Neural crest cell (in vitro differentiated cells): ENCODE measurements at places on chromosomes 1 and 21.

- peaks cover 6% of the 10 kb centered on the region for H3K36me3 ChIP-seq
- H3K27me3 ChIP-seq = no peaks in the 10 kb centered on the region
- no peak overlapping the region for H3K4me3 ChIP-seq
- H3K4me1 ChIP-seq = peaks cover 1% of the 10 kb centered on the region
Measured at GRCh38 chr1:160239582-160240299, 22.6 kb downstream of the DCAF8 start.

GRCh38 chr1:238468068-238468467 lies 577.3 kb upstream of the ZP4 start:
- DNase-seq = no peak
- H3K27ac ChIP-seq = no peak overlapping the region
- no peaks in the 10 kb centered on the region for H3K27me3 ChIP-seq
- H3K36me3 ChIP-seq = peaks cover 8% of the 10 kb centered on the region
- no peak overlapping the region for H3K4me3 ChIP-seq
- peaks cover 19% of the 10 kb centered on the region for H3K4me1 ChIP-seq

GRCh38 chr1:110859062-110859461 lies 13.9 kb upstream of the CD53 start:
- no peaks in the 10 kb centered on the region for H3K36me3 ChIP-seq
- peaks cover 38% of the 10 kb centered on the region for H3K27me3 ChIP-seq
- DNase-seq = no peak
- no peak overlapping the region for H3K4me3 ChIP-seq

GRCh38 chr21:32330784-32331311 lies 32.2 kb downstream of the MRAP start:
- H3K27me3 ChIP-seq = peaks cover 10% of the 10 kb centered on the region
- peak; percentile 23 for DNase-seq

DNA sequence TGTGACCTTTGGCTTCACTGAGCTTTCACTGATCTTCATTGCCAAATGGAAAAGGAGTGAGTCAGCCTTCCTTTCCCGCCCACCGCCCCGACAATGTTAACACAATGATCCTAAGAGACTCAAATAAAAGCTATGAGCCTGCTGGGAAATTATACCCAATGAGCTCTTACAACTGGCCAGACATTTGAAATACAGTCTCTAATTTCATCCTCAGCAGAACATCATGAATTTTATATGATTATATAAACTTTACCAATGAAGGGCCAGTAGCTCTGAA lies 252.5 kb downstream of the SIPA1L2 start:
- no peaks in the 10 kb centered on the region for H3K36me3 ChIP-seq
- H3K4me3 ChIP-seq = no peak overlapping the region
- no peak for DNase-seq
- H3K4me1 ChIP-seq = peaks cover 22% of the 10 kb centered on the region

GRCh38 chr1:145823565-145824498 lies at the start of the genes POLR3C and RNF115:
Gene POLR3C, plus strand, starts transcription at chr1:145824200. Its CDS starts 1,577 bp downstream, at chr1:145825777.
Gene RNF115, minus strand, starts transcription at chr1:145824095. Its CDS starts 222 bp downstream, at chr1:145823873.
- no peaks in the 10 kb centered on the region for H3K27me3 ChIP-seq
- peaks cover 21% of the 10 kb centered on the region for H3K4me1 ChIP-seq
- H3K27ac ChIP-seq = peak within 1 kb of the TSS; percentile 100
- DNase-seq = peak; percentile 79

DNA sequence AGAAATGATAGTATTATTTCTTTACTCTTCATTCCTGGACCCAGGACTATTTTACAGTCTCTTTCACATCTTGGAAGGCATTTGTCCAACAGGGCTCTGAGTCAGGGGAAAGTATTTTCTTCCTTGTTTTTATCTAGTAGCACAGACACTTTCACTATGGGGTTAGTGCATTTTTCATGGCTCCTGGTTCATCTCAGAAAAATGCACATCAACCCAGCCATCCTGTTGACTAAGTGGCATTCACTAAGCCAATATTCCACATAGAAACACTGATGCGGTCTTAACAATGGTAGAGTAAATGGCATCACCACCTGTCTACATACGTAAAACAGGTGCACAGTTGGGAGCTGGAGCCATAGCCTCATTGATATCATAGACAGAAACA lies 87.4 kb upstream of the C1orf21 start:
- peaks cover 7% of the 10 kb centered on the region for H3K36me3 ChIP-seq
- H3K27ac ChIP-seq = no peak overlapping the region
- H3K27me3 ChIP-seq = no peaks in the 10 kb centered on the region
- H3K4me3 ChIP-seq = no peak overlapping the region

GRCh38 chr1:241336335-241336734 lies 20.7 kb downstream of the RGS7 start:
- peaks cover 24% of the 10 kb centered on the region for H3K27me3 ChIP-seq
- H3K4me1 ChIP-seq = no peaks in the 10 kb centered on the region
- no peak overlapping the region for H3K27ac ChIP-seq

GRCh38 chr1:155900161-155900560 lies 11.0 kb downstream of the RIT1 start:
- peaks cover 12% of the 10 kb centered on the region for H3K36me3 ChIP-seq
- no peaks in the 10 kb centered on the region for H3K27me3 ChIP-seq
- no peaks in the 10 kb centered on the region for H3K4me1 ChIP-seq
- no peak overlapping the region for H3K27ac ChIP-seq
- no peak overlapping the region for H3K4me3 ChIP-seq

DNA sequence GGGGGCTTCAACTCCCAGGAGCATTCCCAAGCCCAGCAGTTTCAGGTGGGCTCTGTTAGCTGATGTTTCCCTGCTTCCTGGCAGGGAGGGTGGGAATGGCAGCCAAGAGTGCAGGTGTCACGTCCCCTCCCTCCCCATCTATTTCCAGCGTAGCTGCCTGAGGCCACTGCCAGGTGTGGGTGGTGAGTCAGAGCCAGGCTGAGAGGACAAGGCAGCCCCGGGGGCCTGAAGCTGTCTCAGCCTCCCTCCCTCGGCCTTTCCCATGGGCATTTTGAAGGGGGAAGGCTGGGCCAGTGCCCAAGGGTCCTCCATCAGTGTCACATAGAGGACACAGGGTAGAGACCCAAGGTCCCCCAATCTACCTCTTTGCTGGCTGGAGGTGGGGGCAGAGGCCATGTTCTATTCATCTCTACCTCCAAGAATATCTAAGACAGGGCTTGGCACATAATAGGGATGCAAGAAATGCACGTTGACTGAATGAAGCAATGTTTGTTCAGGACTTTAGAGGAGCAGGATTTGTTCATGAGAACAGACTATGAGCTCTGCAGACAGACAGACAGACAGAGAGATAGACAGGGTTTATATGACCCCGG lies 34.4 kb upstream of the ID3 start:
- no peaks in the 10 kb centered on the region for H3K36me3 ChIP-seq
- no peak overlapping the region for H3K27ac ChIP-seq
- H3K4me1 ChIP-seq = peaks cover 64% of the 10 kb centered on the region
- H3K27me3 ChIP-seq = no peaks in the 10 kb centered on the region
- H3K4me3 ChIP-seq = no peak overlapping the region

- peaks cover 22% of the 10 kb centered on the region for H3K36me3 ChIP-seq
- peak overlapping the region; percentile 75 for H3K27ac ChIP-seq
- H3K27me3 ChIP-seq = no peaks in the 10 kb centered on the region
- DNase-seq = no peak
- H3K4me3 ChIP-seq = peak overlapping the region; percentile 22
Measured at GRCh38 chr1:93661829-93662474, 19.7 kb downstream of the BCAR3 start.

- H3K4me3 ChIP-seq = no peak overlapping the region
- no peak for DNase-seq
- no peaks in the 10 kb centered on the region for H3K27me3 ChIP-seq
- no peaks in the 10 kb centered on the region for H3K4me1 ChIP-seq
Measured at GRCh38 chr1:197973206-197973605, 56.0 kb downstream of the LHX9 start.

- H3K27ac ChIP-seq = no peak overlapping the region
- peaks cover 3% of the 10 kb centered on the region for H3K36me3 ChIP-seq
- no peak for DNase-seq
- no peak overlapping the region for H3K4me3 ChIP-seq
- H3K27me3 ChIP-seq = no peaks in the 10 kb centered on the region
Measured at GRCh38 chr1:100229681-100230443, 19.8 kb downstream of the DBT start.

DNA sequence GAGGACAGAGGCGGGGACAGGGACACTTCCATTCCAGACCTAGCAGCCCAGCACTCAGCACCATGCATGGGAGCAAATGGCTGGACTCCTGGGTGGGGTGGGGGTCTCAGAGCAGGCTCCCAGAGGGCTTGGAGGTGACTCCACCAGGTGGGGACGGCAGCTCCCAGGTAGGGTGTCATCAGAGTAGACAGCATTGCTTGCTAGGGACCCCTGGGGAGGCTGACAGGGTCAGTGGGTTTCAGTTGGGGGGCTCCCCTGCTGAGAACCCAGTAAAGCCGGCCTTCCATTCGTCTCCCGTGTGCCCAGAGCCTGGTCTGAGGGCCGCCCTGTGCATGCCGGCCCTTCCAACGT lies 4.8 kb upstream of the GJC2 start:
- no peak overlapping the region for H3K27ac ChIP-seq
- H3K4me3 ChIP-seq = no peak overlapping the region
- H3K27me3 ChIP-seq = peaks cover under 1% of the 10 kb centered on the region
- H3K4me1 ChIP-seq = peaks cover 11% of the 10 kb centered on the region

DNA sequence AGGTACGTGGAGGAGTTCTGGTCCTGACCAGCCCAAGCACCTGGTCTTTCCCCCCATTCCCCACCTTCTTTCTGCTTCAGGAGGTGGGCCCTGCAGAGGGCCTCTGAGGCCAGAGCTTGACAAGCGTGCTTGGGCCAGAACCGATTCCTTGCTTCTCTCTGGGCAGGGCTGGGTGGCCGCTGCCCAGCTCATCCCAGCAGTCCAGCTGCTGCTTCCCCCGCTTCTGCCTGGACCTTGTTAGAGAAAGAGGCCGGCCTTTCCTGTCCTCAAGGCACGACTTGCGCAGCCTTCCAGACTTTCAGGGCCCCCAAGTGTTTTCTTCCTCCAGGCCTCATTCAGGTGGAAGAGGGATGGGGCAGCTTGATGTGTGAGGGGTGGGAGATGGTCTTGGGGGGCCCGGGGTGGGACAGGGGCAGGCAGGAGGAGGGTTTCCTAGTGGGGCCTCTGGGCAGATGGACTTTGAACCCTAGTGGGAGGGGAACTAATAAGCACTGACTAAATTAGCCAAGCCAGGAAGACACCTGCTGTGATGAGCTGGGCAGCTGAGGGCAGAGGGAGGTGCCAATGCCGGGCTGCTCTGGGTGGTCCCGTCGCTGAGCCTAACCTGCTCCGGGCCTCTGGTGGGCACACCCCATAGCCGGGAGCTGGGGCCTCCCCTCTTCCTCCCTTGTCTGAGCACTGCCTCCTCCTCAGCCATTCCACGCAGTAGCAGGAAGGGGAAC lies 36.5 kb downstream of the ARHGEF10L start:
- DNase-seq = no peak
- no peaks in the 10 kb centered on the region for H3K36me3 ChIP-seq
- H3K4me1 ChIP-seq = peaks cover 79% of the 10 kb centered on the region
- H3K27ac ChIP-seq = peak overlapping the region; percentile 12

DNA sequence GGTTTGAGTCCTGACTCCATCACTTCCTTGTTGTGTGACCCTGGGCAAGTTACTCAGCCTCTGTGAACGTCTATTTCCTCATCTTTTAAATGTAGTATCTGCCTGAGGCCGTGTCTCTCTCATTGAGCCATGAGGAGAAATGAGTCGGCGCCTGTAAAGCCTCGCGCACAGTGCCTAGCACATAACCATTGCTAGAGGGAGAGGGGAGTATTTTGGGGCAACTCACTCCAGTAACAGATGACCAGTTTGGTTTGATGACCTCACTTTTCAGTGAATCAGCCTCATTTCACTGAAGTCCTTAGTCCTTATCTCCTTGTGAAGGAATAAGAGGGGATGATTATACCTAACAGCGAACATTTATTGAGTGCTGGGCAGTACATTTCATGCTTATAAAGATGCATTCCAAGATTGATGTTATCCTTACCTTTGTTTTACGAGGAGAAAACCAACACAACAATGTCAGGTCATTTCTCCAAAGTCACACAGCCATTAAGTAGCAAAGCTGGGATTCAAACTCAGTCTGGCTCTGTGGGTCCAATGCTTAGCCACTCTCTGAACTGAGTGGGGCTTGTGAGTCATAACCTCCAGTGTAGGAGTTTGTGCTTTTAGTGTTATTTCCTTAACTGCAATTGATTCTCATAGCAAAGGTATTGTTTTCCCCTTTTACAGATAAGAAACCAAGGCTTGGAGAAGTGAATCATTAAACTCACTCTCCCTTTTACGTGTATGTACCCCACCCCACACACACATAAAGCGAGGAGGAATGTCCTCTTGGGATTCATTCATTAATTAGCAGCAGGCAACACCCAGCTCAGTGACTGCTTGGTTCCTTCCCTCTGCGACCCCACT lies 25.9 kb downstream of the KCNC4 start:
- H3K4me3 ChIP-seq = no peak overlapping the region
- peaks cover 28% of the 10 kb centered on the region for H3K4me1 ChIP-seq
- H3K27me3 ChIP-seq = no peaks in the 10 kb centered on the region
- DNase-seq = no peak
- no peak overlapping the region for H3K27ac ChIP-seq

DNA sequence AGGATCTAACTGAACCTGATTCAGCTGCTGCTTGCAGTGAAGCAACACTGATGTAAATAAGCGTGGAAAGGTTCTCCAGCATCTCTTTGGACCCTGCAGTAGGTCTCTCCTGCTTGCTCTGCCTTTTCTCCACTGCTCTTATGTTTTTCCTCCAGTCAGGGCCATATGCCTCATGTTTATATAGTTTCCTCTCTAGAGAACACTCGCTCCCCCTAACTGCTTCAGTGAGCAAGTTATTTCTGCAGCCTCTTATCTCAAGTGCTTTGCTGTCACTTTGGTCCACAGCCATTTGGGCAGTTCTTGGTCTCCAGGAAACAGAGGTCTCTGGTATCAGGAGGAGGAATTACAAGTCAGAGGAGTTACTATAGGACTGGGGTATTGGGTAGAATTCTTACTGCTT lies 5.3 kb downstream of the PRUNE1 start:
- peak overlapping the region; percentile 11 for H3K27ac ChIP-seq
- no peaks in the 10 kb centered on the region for H3K27me3 ChIP-seq
- peak overlapping the region; percentile 13 for H3K4me3 ChIP-seq
- no peaks in the 10 kb centered on the region for H3K36me3 ChIP-seq
- H3K4me1 ChIP-seq = peaks cover 33% of the 10 kb centered on the region

- no peak overlapping the region for H3K4me3 ChIP-seq
- H3K27me3 ChIP-seq = peaks cover 21% of the 10 kb centered on the region
- H3K36me3 ChIP-seq = no peaks in the 10 kb centered on the region
- peak; percentile 55 for DNase-seq
Measured at GRCh38 chr1:3283849-3284248, 170.6 kb upstream of the ARHGEF16 start.

- H3K27me3 ChIP-seq = peaks cover 3% of the 10 kb centered on the region
- no peaks in the 10 kb centered on the region for H3K36me3 ChIP-seq
- H3K27ac ChIP-seq = peak overlapping the region; percentile 40
- no peak for DNase-seq
- no peak overlapping the region for H3K4me3 ChIP-seq
Measured at GRCh38 chr1:112778137-112778536, 63.0 kb upstream of the PPM1J start.

DNA sequence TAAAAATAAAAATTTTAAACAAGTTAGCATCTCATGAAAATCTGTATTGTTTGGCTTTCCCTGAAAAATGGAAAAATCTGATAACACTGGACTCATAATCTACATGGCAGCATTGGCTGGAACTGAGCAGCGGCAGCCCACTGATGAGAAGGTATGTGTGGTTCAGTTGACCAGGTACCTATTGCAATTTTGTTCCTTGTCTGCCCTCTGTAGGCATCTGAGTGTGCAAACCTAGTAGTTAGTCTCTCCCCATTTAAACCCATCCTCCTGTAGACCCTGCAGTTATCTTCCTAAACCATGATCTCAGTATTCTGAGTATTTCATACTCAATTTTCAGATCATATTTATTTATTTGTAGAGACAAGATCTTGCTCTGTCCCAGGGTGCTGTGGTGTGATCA lies 59.4 kb upstream of the SERBP1 start:
- no peak overlapping the region for H3K27ac ChIP-seq
- H3K4me1 ChIP-seq = no peaks in the 10 kb centered on the region
- H3K27me3 ChIP-seq = no peaks in the 10 kb centered on the region
- H3K4me3 ChIP-seq = no peak overlapping the region
- no peak for DNase-seq
